ENCODE measurements at places on chromosomes 7 and 10.

DNA sequence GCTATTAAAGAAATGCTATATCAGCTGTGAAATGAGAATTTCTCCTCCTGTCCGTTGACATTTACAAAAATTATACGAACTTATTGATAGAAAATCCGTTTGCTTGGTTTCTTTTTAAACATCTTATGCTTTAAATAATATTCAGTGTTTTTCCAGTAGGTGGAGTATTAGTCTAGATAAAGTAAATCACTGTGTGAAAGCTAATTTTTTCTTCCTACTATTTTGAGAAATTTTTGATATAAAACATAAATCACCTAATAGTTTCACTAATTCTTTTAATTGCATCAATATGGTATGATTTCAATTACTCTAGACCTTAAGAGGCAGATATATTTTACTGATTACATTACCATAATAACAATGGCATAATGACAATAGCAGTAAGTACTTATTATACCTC is 335.2 kb upstream of the C7orf33 start:
- DNase-seq = no peak

- DNase-seq = no peak
These were observed 78.0 kb downstream of the TAF3 start for GRCh38 chr10:7896297-7896696.

DNA sequence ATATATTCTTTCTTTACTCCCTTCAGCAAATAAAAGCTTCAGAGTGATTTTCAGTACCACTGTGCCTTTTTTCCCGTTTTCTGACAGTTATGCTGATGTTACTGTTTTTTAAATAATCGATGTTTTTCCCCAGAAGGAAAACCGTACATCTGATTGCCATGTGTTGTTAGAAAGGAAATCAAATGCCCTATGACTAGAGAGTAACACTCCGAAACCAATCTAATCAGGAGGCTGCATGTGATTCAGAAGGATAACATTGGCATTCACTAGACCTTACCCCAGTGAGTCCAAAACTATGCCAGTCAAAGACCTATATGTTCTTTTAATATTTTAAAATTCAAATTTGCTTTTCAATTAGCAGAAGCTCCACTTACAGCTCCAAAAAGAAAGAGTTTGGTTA is 116.3 kb downstream of the TMEM26 start:
- no peak for DNase-seq

- DNase-seq = no peak
These were observed 219.8 kb downstream of the CTNNA3 start for GRCh38 chr10:67476201-67476600.

GRCh38 chr10:76917071-76917470 is 720.5 kb downstream of the KCNMA1 start:
- DNase-seq = no peak

- no peak for DNase-seq
These were observed 3.0 kb downstream of the VSTM2A start for GRCh38 chr7:54545241-54545563.

- no peak for DNase-seq
These were observed 35.7 kb downstream of the GSDME start for GRCh38 chr7:24721481-24722001.

All from NCI-H2227 treated with DMSO at 0.1 percent for 48 hours (cell line).